ENCODE measurements at places on chromosomes 12 and 14.

GRCh38 chr14:23355871-23356435, 3.3 kb upstream of the SLC22A17 start:
- no peak for DNase-seq

DNA sequence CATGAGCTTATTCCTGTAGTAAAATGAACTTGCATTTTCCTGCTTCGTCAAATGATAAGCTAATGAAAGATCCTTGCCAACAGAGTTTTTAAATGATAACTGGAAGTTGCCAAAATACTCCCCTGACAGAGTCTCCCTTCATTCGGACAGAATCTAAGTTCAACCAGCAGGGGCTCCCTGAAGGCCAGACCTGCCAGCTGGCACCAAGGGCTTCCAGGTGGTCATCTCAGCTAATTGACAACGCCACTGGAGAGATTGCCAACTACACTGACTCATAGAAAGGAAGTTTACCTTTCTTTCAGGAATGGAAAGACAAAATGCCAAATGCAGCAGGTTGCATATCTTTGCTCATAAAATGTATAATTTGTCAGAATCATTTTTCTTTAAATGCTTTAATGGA, 462.8 kb downstream of the GXYLT1 start:
- no peak for DNase-seq

DNA sequence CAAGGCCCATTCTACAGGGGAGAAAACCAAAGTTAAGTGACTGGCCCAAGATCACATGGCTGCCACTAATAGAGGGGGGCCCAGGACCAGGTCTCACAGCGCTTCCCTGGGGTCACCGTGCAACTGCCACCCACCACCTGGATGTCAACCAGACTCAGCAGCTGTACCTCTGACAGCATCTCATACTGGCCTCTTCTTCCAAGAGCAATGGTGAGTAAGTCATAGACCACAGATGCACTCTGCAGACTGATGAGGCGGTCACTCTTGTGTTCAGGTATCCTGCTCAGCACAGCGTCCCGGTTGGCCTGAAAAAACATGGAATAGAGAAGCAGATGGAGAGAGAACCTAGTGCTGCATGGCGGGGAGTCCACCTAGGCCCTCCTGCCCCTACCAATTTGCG, 139.9 kb downstream of the TTC7B start:
- no peak for DNase-seq

DNA sequence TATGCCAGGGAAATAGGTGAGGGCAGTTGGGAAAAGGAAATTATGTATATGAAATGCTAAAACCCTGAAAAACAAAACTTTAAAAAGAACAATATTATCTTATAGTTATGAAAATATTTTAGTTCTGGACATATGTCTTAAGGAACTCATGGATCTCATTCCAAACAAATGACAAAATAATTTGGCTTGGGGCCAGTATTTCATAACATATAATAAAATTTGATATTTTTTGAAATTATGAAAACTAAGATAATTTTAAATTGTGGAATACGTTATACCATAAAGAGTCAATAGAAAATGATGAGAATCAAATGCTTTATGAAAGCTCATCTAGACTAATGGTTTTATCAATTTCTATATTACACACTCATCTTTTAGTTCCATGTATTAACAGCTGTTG, 173.8 kb upstream of the DCN start:
- no peak for DNase-seq

GRCh38 chr12:43957732-43958372, 122.0 kb downstream of the TMEM117 start:
- no peak for DNase-seq

- DNase-seq = no peak
These were observed 122.4 kb upstream of the VASH1 start for GRCh38 chr14:76638841-76639240.

GRCh38 chr12:65045269-65045668, 75.8 kb downstream of the WIF1 start:
- no peak for DNase-seq

DNA sequence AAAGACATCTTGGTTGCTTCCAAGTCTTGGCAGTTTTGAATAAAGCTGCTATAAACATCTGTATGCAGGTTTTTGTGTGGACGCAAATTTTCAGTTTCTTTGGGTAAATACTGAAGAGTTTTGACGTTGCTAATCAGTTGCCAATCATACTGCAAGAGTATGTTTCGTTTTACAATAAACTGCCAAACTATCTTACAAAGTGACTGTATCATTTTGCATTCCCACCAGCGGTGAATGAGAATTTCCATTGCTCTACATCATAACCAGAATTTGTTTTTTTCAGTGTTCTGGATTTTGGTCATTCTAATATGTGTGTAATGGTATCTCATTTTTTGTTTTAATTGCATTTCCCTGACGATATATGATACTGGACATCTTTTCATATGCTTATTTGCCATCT, 190.8 kb upstream of the PARP11 start:
- no peak for DNase-seq

GRCh38 chr12:43151441-43151981, 400.5 kb downstream of the ADAMTS20 start:
- DNase-seq = no peak

DNA sequence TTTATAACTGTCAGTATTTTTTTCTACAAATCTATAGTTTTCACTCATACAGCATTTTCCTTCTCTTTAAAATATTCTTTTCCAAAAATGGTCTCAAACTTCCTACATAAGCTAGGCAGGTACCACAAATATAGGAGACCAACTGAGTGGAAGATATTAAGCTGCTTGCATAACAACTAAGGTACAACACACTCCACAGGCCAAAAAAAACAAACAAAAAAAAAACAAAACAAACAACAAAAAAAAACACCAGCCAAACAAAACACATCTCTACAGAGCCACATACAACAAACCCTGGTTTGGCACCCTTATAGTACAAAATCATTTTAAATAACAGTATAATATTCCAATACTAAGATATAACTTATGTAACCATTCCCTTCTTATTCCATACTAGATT, 50.1 kb downstream of the SLC2A13 start:
- no peak for DNase-seq

GRCh38 chr14:65832431-65833266, 420.1 kb downstream of the FUT8 start:
- no peak for DNase-seq

GRCh38 chr12:32944195-32944594, 47.6 kb upstream of the PKP2 start:
- DNase-seq = no peak

DNA sequence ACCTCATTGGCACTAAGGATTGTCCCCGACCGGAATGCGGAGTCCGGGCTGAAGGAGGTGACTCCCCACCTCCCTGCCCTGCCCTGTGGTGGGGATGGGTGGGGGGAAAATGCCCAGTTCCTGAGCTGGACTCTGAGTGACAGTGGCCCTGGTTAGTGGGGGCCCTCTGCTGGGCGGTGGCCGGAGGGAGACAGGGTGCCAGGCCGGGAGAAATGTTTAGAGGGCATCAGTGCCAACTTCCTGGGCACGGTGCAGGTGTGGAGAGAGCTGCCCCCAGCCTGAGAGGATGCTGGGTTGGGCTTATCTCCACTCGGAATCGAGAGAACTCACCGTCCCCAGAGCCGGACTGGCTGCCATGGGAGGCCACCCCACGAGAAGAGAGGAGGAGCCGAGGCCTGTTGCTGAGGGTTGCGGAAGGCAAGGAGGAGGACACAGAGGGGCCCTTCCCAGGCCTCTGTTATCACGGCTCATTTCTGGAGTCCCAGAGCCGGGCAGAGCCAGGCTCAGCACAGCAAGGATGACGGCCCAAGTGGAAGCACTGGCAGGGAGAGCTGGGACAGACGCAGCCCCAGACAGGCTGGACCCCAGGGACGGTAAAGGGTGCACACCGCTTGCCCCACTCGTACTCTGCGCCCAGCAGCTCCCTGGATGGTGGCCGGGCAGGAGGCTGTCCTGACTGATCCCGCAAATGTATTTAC, 156.7 kb downstream of the KIF26A start:
- DNase-seq = peak; percentile 62

DNA sequence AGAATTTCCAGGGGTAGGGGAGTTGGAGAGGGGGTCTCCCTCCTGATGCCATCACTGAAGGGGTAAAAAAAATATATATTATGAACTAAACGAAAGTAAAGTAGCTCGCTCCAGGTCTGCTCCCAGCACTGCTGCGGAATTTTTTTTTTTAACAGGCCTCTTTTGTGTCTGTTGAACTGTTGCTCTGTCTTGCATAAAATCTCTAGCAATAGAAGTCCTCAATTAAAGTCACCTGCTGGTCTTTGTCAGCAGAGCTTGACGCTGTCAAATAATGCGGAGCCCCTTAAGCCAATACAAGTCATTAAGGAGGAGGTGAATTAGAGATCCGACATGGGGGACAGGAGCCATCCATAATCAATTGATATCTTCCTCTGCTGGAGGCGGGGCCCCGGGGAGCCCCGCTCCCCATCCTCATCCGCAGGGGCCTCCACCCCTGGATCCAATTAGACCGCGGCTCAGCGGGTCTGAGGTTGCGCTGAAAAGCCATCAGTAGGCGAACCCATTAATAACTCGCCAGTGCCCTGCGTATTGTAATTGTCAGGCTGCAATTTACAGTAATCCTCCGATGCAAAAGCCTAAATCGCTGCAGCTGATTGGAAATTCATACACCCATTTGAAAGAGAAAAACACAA, 85.6 kb downstream of the DICER1 start:
- DNase-seq = no peak

- no peak for DNase-seq
These were observed 204.7 kb upstream of the PELI2 start for GRCh38 chr14:55913324-55914025.

Data from Right ventricle myocardium inferior (tissue), 1 donor.